ENCODE measurements at places on chromosomes 2 and 18.

- DNase-seq = peak; percentile 65
Observed at GRCh38 chr2:237361194-237362004, 52.6 kb downstream of the COL6A3 start.

DNA sequence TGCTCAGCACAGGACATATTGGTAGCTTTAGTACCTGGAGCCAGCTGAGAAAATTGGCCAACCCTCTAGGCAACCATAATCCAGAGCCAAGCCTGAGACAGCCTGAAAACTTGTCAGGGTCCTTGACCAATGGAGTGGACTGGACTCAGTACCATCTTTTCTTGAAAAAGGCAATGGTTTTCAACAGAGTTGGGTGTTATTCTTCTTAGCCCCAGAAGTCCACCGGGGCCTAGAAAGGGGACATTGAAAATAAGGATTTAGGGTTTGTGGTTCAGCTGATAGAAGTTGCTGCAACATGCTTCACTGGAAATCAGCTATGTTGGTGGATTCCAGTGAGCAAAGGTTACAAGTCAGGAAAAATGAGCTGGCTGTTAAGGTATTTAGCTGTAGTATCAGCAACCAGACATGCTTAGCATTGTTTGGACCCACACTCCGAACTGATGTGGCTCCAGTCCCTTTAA lies 22.1 kb upstream of the CNOT11 start:
- DNase-seq = no peak

GRCh38 chr2:206004004-206004693 lies 81.8 kb downstream of the INO80D start:
- DNase-seq = peak; percentile 59

- DNase-seq = peak; percentile 61
Observed at GRCh38 chr2:168583710-168584521, 127.8 kb downstream of the CERS6 start.

- no peak for DNase-seq
Observed at GRCh38 chr18:62554061-62554815, 31.4 kb downstream of the ZCCHC2 start.

DNA sequence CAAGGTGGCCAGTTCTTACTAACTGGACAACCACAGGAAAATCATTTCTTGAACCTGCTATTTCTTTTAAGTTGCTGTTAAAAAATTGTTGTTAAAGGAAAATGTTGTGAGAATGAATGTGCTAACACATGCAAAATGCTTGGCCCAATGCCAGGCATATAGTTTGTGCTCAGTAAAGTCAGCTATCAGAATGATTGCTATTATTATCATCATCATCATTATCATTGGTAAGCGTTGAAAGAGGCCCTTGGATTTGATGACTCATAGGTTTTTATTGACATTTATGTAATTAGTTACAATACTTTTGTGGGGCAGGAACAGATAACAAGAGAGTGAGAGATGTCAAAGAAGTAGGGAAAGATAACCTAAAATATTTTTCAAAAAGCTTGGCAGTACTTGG lies 394.2 kb upstream of the ZEB2 start:
- DNase-seq = no peak

GRCh38 chr18:48935433-48935774 lies 15.4 kb downstream of the SMAD7 start:
- DNase-seq = no peak

DNA sequence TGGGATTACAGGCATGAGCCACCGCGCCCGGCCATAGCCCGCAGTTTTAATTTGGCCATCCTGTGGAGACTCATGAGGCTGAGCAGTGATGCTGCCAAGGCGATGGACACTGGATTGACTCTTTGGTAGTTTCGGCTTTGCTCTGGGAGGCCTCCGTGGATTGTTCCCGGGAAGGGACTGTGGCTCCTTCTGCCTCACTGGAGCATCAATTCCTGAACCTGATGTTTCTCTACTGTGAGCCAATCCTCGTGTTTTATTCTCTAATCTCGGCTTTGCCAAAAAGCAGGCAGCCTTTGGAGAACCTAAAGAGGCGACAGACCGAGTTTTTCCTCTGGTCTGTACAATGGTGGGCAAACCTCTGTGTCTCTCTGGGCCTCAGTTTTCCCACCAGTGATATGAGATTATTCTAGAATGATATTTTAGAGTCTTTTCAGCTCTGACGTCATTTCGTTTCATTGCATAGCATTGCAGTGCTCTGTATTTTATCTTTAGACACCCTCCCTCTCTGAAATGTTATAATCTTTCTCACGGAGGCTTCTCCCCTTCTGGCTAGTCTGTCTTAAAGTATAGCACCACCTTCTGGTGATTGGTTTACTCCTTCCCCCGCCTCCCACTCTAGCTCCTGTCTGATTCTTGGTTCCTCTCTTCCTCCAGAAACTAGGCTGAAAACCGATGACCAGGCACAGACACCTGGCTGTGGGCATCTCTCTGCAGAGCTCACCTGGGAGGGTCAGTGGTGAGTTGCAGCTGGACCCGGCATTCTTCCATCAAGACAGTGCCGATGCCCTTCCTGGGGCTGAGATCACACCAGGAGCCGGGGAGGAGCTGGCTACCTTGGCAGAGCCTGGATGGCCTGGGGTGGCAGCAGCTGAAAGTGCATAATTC lies 341.3 kb downstream of the MYCN start:
- peak; percentile 67 for DNase-seq

GRCh38 chr2:45343251-45344017 lies 267.6 kb downstream of the SRBD1 start:
- DNase-seq = no peak

GRCh38 chr2:121372082-121372481 lies 87.1 kb upstream of the TFCP2L1 start:
- no peak for DNase-seq

- DNase-seq = peak; percentile 31
Observed at GRCh38 chr2:223815884-223816570, 21.4 kb downstream of the AP1S3 start.

DNA sequence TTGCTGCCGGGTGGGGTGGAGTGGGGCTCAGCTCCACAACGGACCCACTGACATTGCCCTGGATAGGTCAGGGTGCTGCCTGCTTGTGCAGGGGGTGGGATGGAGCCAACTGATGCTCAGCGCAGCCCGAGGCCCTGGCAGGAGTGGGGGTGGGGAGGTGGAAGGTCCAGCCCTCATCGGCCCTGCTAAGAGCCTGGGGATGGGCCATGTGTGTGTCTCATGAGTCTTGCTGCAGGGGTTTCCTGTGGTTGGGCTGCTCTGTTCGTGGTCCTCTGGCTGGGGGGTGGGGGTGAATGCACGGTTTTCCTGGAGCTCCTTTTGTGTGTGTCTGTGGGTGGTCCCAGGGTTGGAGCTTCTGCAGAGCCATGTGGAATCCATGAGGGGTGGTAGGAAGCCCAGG lies 39.4 kb upstream of the GALR1 start:
- no peak for DNase-seq

DNA sequence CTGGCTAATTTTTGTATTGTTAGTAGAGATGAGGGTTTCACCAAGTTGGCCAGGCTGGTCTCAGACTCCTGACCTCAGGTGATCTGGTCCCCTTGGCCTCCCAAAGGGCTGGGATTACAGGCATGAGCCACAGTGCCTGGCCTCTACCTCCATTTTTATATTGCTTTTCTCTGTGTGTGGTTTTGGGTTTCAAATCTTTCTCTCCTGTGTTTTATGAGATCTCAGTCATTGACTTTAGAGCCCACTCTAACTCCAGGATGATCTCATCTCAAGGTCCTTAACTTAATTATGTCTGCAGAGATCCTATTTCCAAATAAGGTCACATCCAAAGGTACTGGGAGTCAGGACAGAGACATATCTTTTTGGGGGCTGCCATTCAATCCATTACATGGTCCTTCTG lies 24.7 kb downstream of the ARL4C start:
- no peak for DNase-seq

- no peak for DNase-seq
Observed at GRCh38 chr18:31688606-31689005, 4.2 kb upstream of the B4GALT6 start.

DNA sequence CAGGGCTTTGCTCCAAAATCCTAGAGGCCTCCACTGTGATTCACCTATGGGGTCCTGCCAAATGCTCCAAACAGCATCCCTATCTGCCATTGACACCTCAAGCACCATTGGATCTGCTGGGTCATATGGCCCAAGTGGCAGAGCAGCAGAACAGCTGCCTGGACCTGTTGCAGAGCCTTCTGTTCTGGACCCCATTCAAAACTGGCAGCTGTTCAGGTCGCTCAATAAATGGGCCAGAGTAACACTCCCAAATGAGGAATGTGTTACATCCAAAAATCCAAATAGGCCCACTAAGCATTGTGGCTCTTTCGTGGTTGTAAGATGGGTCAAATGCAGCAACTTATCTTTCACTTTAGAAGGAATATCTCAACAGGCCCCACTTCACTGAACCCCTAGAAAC lies 783.6 kb downstream of the DCDC2C start:
- no peak for DNase-seq

- peak; percentile 9 for DNase-seq
Observed at GRCh38 chr18:31498574-31499524, 872 bp downstream of the DSG2 start.

- DNase-seq = no peak
Observed at GRCh38 chr2:9656270-9656766, 25.5 kb upstream of the YWHAQ start.

DNA sequence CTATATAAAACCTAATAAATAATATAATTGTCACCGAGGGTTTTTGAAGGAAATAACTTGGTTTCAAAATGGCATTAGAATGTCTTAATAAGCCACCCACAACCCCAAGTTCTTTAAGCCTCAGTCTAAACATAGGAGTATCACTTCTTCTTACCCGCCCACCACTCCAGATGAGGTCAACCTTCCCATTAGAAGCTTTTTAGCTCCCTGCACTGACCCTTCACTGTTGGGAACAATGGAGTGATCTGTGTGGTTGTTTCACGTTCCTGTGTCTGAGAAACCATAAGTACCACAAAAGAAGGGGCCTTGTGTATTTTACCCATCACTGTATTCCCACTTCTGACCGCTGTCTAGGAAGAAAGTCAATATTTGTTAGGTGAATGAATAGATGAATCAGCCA lies 326.3 kb upstream of the ZNF521 start:
- DNase-seq = no peak

GRCh38 chr2:219059375-219059724 lies 1.4 kb downstream of the IHH start:
- DNase-seq = no peak

- DNase-seq = peak; percentile 93
Observed at GRCh38 chr2:26970244-26970927, at the start of gene MAPRE3. Gene MAPRE3, plus strand, starts transcription at chr2:26970637. Its CDS starts 51,582 bp downstream, at chr2:27022219.

- no peak for DNase-seq
Observed at GRCh38 chr2:136376211-136376610, 258.3 kb upstream of the CXCR4 start.

GRCh38 chr2:119476301-119477112 lies 44.9 kb downstream of the TMEM37 start:
- peak; percentile 81 for DNase-seq

- DNase-seq = no peak
Observed at GRCh38 chr2:174428214-174428613, 32.7 kb downstream of the SCRN3 start.

GRCh38 chr2:127039387-127040031 lies 67.4 kb downstream of the BIN1 start:
- DNase-seq = no peak

DNA sequence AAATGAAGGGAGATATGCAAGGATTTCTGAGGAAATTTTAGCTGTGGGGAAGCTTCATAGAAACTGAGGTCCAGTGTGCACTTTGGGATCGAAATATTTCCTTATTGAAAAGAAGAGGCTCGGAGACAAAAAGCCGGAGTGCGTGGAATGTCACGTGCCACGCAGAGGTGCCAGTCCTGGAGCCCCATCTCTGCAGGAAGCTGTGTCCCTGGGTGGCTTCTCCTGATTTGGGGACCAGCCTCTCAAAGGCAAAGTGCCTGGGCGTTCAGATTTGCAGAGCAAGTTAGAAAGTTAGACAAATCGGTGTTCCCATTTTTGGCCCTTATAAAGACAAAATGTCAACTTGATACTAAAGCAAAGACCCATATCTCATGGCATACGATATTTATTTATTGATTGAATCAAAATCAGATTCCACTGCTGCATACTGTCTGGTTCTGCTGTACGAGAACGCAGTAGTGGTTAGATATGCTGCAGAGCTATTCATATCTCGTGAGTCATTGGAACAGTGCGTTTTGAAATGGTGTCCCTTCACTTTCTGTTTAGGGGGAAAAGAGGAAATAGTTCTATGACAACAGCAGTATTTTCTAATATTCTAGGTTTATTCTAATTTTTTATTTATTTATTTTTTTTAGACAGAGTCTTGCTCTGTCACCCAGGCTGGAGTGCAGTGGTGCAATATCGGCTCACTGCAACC lies 9.1 kb upstream of the ATG16L1 start:
- peak; percentile 39 for DNase-seq

GRCh38 chr2:163884416-163884815 lies 148.6 kb upstream of the FIGN start:
- DNase-seq = no peak

DNA sequence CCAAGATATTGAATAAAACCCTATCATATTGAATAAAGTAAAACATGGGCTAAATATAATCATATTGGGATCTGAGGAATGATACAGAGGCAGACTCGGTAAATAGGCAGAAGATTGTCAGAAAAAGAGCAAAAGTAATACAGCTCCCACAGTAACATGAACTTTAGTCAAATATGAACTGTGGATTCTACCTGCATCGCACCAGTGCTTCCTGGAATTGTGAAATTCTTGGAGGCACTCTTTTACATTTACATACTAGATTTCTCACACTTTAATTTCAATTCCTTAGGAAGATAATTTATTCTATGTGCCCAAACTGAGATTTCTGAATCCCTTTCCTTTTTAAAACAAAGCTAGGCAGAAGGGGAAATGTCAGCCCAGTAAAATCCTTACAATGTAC lies 325.1 kb upstream of the SLC39A10 start:
- no peak for DNase-seq

GRCh38 chr2:144012304-144012703 lies 507.6 kb downstream of the ZEB2 start:
- DNase-seq = no peak

DNA sequence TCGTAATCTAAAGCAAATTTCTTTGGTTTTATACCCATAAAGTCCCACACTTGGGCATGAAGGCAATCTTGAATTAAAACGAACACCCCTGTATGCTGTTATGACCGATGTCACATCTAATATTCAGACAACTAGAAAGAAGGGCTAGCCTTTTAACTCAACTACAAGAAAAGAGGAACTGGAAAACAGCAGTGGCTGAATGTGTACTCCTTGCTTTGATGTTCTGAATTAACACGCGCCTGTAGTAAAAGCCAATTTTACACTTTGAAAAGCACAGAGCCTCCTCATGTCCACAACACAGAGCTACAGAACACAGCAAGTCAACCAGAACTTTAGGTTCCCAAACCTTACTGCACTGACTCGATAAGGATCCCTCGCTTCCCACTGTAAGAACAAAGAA lies 147.6 kb downstream of the HDAC4 start:
- DNase-seq = no peak
